Activated naive CD8-positive, alpha-beta T cell treated with anti-CD3 and anti-CD28 coated beads, Interleukin-2, amount 10 ng/mL, durations not matched to agents 7 days and 5 days (primary cell): ENCODE measurements at places on chromosomes 3 and 15.

DNA sequence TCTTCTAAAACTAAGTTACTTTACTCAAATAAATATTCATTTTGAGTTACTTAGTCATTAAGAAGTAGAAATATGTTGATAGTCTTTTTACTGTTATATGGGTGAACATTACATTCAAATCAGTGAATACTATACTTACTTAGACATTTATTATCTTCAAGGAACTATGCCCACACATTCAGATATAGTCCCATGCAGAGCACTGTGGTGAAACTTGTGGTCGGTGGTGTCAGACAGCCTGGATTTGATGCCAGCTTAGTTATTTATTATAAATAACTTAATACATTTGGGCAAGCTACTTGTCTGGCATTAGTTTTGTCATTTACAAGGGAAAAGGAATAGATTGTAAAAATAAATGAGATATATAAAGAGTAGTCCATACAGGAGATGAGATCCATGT, 149.5 kb downstream of the RAP2B start:
- no peak for DNase-seq

DNA sequence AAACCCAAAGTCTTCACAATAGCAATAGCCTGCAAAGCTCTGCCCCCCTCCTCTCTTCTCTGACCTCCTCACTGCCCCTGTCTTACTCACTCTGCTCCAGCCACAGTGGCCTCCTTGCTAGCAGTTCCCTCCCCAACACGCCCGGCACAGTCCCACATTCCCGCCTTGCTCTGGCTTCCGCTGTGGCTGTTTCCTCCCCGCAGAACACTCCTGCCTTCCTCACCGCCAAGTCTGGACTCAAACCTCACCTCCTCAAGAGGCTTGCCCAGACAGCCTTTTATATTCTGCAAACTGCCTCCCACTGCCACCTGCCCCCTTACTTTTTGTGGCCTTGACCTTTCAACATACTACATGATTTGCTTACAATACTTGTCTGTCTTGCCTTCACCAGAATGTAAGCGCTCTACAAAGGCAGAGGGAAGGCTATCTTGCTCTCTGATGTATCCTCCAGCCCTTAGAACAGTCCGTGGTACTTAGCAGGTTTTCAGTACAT, 406 bp upstream of the MPI start:
- no peak for DNase-seq

DNA sequence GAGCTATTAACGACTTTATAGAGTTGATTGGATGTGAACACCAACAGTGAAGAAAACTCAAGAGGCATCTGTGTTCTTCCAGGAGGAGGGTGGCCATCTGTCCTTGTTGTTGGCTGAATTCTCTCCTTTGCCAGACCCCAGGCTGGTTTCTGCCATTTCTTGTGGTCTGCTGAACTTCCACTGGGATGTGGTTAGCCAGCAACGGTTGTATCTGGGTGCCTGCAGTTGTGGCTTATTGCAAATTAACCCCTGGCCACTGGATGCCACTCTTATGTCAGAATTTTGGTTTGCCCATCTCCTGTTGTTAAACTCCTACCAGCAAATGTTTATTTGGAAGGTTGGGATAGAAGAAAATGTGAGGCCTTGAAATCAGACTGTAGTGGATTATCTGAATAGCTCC, 163.6 kb upstream of the TBC1D5 start:
- no peak for DNase-seq

GRCh38 chr15:78404125-78404524, 33.9 kb upstream of the IREB2 start:
- no peak for DNase-seq

DNA sequence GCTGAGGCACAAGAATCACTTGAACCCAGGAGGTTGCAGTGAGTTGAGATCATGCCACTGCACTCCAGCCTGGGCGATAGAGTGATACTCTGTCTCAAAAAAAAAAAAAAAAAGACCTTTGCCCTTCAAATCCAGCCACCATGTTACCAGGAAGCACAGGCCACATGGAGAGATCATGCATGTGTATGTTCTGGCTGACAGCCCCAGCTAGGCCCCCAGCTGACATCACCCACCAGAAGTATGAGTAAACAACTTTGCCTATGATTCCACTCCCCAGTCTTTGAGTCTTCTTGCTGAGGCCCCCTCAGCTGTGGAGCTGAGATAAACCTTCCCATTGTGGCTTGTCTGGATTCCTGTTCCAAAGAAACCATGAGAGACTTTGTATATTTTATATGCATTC, 3.3 kb upstream of the ARIH2 start:
- DNase-seq: peak; percentile 10

DNA sequence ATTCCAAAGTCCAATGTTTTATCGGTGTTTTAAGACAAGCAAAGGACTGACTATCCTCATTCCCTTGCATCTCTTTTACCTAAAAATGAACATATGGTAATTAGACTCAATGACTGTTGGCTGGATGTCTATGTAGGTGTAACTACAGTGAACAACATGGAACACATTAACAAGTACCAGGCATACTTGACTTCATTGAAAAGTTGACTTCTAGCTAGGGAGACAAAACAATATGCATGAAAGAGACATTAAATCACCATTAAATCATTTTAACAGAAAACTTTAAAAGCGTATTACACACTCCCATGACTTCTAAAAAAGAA, 34.3 kb upstream of the ANPEP start:
- DNase-seq: no peak

GRCh38 chr3:86175051-86175536, 815.9 kb downstream of the VGLL3 start:
- no peak for DNase-seq

- DNase-seq: no peak
Observed at GRCh38 chr3:66041116-66041515, 2.4 kb upstream of the MAGI1 start.

- no peak for DNase-seq
Observed at GRCh38 chr3:86634361-86634760, 356.6 kb downstream of the VGLL3 start.

- no peak for DNase-seq
Observed at GRCh38 chr3:28078536-28078935, 162.9 kb upstream of the CMC1 start.

- no peak for DNase-seq
Observed at GRCh38 chr15:89778861-89779260, 2.7 kb downstream of the MESP2 start.

- DNase-seq: no peak
Observed at GRCh38 chr3:14301558-14301957, 100.8 kb upstream of the SLC6A6 start.

- DNase-seq: no peak
Observed at GRCh38 chr3:183309276-183309675, 56.2 kb downstream of the B3GNT5 start.

GRCh38 chr15:93587059-93587521, 498.1 kb upstream of the RGMA start:
- DNase-seq: no peak
